ENCODE measurements at places on chromosomes 7 and 10. TPM values are rescaled to one million over a fixed set of nuclear protein-coding genes. Genes with fewer than 3 reads are reported as not detected.

Gene SPDYE11
- not detected for total RNA-seq

Gene SHH
- total RNA-seq, result 0.11 TPM

Gene PPP1R3C
- total RNA-seq, result 0.17 TPM

Gene NRAP
- not detected for total RNA-seq

Gene THNSL1
- 2.7 TPM for total RNA-seq

Gene ZNF800
- 18.5 TPM for total RNA-seq

Gene TMEM26
- total RNA-seq, result not detected

Gene NUP205
- 79.9 TPM for total RNA-seq

Gene AMPH
- not detected for total RNA-seq

DNA sequence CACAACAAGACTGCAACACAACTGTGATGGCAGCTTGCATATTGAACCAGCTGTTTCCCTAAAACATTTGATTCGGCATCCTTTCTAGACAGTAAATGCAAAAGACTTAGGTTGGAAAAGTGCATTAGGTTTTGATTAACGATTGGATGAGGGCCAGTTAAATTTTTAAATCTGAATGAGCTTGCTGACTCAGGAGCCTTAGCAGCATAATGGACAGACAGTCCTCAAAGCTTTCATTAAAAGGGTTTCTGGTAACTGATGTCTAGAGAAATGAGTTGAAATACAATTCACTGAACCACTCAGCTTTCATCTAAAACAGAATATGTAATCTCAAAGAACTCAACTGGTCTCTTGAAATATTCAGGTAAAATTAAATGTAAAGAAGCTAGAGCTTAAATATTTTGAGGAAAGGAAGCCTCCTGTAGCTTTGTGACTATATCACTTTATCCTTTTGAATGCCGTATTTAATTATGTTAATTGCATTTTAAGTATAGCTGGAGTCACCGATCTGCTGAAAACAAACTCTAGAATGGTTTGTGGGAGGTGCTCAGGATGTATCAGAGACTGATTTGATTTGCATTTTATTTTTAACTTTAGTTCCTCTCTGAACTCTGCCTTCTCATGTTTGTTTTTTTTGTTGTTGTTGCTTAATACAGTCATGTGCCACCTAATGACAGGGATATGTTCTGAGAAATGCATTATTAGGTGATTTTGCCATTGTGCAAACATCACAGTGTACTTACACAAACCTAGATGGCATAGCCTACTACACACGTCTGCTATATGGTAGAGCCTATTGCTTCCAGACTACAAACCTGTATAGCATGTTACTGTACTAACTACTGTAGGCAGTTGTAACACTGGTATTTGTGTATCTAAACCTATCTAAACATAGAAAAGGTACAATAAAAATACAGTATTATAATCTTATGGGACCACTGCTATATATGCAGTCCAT lies 29.2 kb upstream of the ATRNL1 start:
- no peak overlapping the region for H3K4me3 ChIP-seq
- DNase-seq, result no peak
- H3K27ac ChIP-seq, result no peak overlapping the region
- no peaks in the 10 kb centered on the region for H3K36me3 ChIP-seq

DNA sequence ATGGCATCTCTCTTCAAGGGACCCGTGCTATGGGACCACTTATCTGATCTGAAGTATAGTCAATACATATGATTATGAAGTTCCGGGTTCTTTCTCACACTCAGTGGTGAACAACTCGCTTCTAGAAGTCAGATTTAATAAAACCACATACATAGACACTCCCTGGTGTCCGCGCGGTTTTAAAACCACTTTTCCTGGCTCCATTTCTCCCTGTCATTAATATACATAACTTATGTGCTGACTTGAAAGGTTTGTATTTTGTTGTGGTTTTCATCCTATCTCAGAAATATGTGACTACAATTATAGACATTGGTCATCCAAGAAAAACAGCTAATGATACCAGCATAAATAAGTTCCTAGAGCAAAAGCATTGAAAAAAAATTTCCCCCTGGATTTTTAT lies 34.0 kb downstream of the SVIL start:
- H3K4me3 ChIP-seq, result no peak overlapping the region
- H3K27ac ChIP-seq, result no peak overlapping the region
- DNase-seq, result no peak
- H3K4me1 ChIP-seq, result peaks cover 2% of the 10 kb centered on the region
- no peaks in the 10 kb centered on the region for H3K36me3 ChIP-seq

- DNase-seq, result no peak
- no peak overlapping the region for H3K4me3 ChIP-seq
These were observed 1097.9 kb downstream of the REEP3 start for GRCh38 chr10:64619102-64619501.

- no peak overlapping the region for H3K4me3 ChIP-seq
- peaks cover 10% of the 10 kb centered on the region for H3K36me3 ChIP-seq
- no peaks in the 10 kb centered on the region for H3K27me3 ChIP-seq
- no peak for DNase-seq
These were observed 95.0 kb upstream of the DDC start for GRCh38 chr7:50660040-50660829.

GRCh38 chr7:156892081-156892800 lies 742 bp downstream of the LMBR1 start:
- H3K4me3 ChIP-seq, result peak overlapping the region; percentile 96
- no peaks in the 10 kb centered on the region for H3K36me3 ChIP-seq
- peaks cover 4% of the 10 kb centered on the region for H3K4me1 ChIP-seq

DNA sequence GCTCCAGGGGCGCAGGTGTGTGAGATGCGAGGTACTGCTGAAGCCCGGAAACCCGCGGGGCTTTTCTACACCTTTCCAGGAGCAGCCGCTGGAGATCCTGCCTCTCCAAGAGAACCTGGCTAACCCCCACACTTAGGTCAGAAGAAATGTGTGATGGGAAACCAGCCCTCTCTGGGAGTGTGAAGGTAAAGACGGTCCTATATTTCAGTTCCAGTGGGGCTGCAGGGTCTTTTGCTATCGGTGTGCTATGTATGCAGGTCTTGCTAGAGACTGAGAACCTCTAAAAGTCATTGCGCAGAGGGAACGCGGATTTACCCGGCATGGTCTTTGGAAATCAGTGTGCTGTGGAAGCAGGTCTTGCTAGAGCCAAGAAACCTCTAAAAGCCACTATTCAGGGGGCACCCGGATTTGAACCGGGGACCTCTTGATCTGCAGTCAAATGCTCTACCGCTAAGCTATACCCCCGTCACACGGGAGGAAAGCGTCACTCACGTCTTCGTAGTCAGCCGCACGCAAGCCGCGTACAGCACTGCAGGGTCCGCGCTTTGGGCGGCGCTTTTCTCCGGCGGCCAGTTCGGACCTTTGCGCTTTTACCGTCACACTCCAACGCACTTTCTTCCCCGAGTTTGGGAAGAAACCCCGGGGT lies 46.0 kb downstream of the ZNF777 start:
- H3K27me3 ChIP-seq, result no peaks in the 10 kb centered on the region
- H3K4me1 ChIP-seq, result no peaks in the 10 kb centered on the region
- no peak overlapping the region for H3K27ac ChIP-seq
- DNase-seq, result no peak
- no peaks in the 10 kb centered on the region for H3K36me3 ChIP-seq

DNA sequence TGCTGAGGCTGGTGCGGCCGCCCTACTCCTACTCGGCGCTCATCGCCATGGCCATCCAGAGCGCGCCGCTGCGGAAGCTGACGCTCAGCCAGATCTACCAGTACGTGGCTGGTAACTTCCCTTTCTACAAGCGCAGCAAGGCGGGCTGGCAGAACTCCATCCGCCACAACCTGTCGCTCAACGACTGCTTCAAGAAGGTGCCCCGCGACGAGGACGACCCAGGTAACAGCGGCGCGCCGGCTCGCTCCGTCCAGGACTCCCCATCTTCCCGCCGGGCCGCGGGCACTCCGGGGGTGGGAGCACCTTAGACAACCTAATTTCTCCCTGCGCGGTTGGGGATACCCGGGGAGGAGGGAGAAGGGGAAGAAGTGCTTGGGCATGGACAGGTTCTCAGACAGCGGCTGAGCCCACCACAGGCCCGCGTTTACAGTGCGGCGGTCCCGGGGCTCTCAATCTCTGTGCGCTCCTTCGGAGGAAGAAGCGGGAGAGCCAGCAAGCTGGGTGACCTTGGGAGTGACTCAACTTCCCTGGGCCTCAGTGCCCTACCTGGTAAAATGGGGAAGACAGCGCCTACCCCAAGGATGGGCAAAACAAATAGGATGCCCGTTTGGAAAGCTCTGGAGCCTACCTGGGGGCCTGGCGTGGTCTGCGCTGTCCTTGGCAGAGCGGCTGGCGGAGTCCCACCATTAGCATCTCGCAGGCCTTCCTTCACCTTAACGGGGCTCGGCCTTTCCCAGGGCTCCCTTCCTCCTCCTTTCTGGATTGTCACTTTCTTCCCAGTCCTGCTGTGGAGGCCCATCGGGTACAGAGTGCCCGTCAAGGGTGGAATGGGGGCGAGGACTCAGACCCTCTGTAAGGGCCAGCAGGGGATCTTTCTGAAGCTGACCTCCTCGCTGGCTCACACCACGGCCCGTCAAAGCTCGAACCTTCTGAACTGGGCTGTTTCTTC lies 852 bp downstream of the FOXI2 start:
- no peak for DNase-seq
- no peak overlapping the region for H3K27ac ChIP-seq
- H3K4me1 ChIP-seq, result no peaks in the 10 kb centered on the region
- H3K27me3 ChIP-seq, result 0 out of 2 replicates have a peak, but pooled peaks cover 4% of the 10 kb centered on the region
- H3K4me3 ChIP-seq, result no peak overlapping the region

DNA sequence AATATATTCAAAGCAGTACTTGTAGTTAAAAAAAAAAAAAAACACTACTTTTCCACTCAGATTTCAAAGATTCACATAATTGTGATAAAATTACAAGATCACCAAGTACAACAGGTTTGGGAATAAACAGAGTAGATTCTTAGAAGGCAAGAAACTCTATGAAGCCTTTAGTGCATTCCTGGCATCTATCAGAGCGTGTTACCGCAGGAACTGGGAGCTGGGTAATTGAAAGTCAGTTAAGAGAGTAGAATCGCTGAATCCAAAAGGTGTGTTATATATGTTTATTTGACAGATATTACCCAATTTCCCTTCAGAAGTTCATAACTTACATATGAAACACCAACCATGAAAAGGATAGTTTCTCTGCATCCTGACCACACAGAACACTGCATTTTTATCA lies 159.2 kb upstream of the PLXNA4 start:
- no peak overlapping the region for H3K27ac ChIP-seq
- no peak for DNase-seq
- no peak overlapping the region for H3K4me3 ChIP-seq
- H3K27me3 ChIP-seq, result no peaks in the 10 kb centered on the region
- peaks cover 18% of the 10 kb centered on the region for H3K4me1 ChIP-seq

- no peak overlapping the region for H3K4me3 ChIP-seq
- no peak for DNase-seq
- H3K27ac ChIP-seq, result no peak overlapping the region
- peaks cover 12% of the 10 kb centered on the region for H3K27me3 ChIP-seq
These were observed 151.4 kb downstream of the RPS24 start for GRCh38 chr10:78184851-78185692.

- no peaks in the 10 kb centered on the region for H3K27me3 ChIP-seq
- H3K36me3 ChIP-seq, result no peaks in the 10 kb centered on the region
These were observed 34.3 kb upstream of the ICA1 start for GRCh38 chr7:8296362-8296659.

Measured in PC-3 (cell line).